ENCODE measurements at places on chromosomes 2 and 18. TPM values are rescaled to one million over a fixed set of nuclear protein-coding genes. Genes with fewer than 3 reads are reported as not detected.

DNA sequence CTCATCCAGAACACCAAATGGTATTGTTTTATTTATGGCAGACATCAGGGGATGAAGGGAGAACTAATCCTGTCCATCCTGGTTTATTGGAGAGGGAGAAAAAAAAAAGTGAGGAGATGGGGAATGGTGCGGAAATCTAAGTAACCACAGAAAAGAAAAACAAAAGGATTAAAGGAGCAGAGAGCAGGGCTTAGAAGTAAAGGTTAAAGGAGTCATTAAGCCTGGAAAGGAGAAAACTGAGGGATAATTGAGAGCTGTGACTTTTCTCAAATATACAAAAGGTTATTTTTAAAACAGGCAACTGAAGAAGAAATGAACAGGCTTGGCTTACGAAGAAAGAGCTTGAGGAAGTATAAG is 127.2 kb upstream of the PPP1CB start:
- H3K27ac ChIP-seq = peak overlapping the region; percentile 79
- peak overlapping the region; percentile 39 for H3K4me3 ChIP-seq
- H3K27me3 ChIP-seq = no peaks in the 10 kb centered on the region
- DNase-seq = no peak
- peaks cover 81% of the 10 kb centered on the region for H3K4me1 ChIP-seq

DNA sequence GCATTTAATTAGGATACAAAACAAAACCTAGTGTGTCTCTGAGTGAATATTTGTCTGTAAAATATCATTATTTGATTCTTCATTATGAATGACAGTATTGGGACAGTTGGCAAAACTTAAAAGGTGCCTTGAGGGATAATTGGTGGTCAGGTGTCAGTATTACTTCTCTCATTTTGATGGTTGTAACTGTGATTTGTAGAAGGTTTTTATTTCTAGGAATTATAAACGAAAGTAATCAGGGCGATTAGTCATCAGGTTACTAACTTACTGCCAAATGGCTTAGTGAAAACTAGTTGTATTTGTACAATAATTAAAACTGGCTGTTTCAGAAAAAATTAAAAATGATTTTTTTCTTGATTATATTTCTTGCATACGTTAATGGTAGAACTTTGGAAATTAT is 117.6 kb downstream of the BIRC6 start:
- H3K27ac ChIP-seq = no peak overlapping the region
- peaks cover 24% of the 10 kb centered on the region for H3K36me3 ChIP-seq
- H3K27me3 ChIP-seq = no peaks in the 10 kb centered on the region
- no peak for DNase-seq
- no peak overlapping the region for H3K4me3 ChIP-seq

DNA sequence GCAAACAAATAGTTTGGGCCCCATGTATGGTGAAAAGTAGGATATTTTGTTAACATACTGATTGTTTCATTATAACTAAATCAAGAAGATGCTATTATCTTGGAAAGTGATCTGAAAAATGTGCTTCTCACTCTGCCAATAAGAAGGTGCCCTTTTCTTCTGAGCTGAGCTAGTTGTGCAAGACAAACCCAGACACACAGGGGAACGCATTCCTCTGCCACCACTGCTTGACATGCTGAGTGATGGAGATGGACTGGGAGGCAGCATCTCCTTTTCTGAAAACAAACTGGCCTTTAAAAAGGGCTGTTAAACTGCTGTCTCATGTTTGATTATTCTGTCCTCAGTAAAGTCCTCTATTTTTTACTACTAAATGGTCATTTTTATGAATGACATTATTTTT is 1989.9 kb upstream of the CELF4 start:
- no peaks in the 10 kb centered on the region for H3K27me3 ChIP-seq
- DNase-seq = no peak
- H3K27ac ChIP-seq = no peak overlapping the region

DNA sequence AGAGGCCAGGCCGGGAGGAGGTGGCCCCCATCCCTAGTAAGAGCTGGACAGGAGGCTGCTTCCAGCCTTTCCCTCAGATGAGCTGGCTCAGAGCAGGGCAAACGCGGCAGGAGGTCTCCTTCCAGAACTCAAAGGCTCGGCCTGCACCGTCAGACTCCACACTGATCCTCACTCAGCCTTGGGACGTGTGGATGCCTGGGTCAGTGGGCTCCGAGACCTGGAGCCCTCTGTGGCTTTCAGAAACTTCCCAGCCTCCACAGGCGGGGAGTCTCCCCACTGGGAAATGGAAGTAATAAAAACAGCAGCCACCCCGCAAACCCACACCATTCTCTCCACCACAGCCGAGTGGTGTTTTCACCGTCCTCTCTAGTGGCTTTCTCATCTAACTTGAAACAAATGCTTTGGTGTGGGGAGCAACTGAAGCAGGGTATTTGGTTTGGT is 54.3 kb downstream of the INPP5D start:
- peak overlapping the region; percentile 18 for H3K4me3 ChIP-seq
- H3K36me3 ChIP-seq = peaks cover 19% of the 10 kb centered on the region
- peaks cover 45% of the 10 kb centered on the region for H3K4me1 ChIP-seq
- no peaks in the 10 kb centered on the region for H3K27me3 ChIP-seq
- H3K27ac ChIP-seq = peak overlapping the region; percentile 68

GRCh38 chr18:66438711-66439536 is 165.0 kb downstream of the CDH19 start:
- H3K27me3 ChIP-seq = no peaks in the 10 kb centered on the region
- no peaks in the 10 kb centered on the region for H3K4me1 ChIP-seq
- no peak for DNase-seq
- H3K27ac ChIP-seq = no peak overlapping the region
- no peaks in the 10 kb centered on the region for H3K36me3 ChIP-seq

Gene CIB4
- total RNA-seq = not detected

DNA sequence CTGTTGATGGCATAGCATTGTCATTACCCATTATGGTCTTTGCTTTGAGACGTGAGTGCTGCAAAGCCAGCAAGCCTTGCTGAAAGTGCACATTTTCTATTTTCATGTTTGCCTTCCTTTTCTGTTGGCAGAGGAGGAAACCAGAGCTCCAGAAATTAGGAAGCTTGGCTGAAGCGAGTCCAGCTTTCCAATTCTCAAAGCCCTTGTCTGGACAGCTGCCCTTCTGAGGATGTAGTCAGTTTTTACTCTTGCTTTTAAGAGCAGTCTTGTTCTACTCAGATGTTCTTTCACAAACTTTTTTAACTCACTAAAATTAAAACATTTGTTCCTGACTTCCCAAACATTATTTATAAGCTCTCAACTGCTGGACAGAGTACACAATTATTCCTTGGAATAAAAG is 93.8 kb downstream of the ICOS start:
- no peak overlapping the region for H3K4me3 ChIP-seq
- peaks cover 1% of the 10 kb centered on the region for H3K36me3 ChIP-seq
- DNase-seq = no peak
- no peak overlapping the region for H3K27ac ChIP-seq

- no peak for DNase-seq
- no peak overlapping the region for H3K27ac ChIP-seq
- no peak overlapping the region for H3K4me3 ChIP-seq
- H3K4me1 ChIP-seq = peaks cover 41% of the 10 kb centered on the region
These were observed 7.0 kb downstream of the DGKD start for GRCh38 chr2:233361297-233361696.

- peaks cover 5% of the 10 kb centered on the region for H3K4me1 ChIP-seq
- H3K27me3 ChIP-seq = peaks cover 15% of the 10 kb centered on the region
- H3K36me3 ChIP-seq = no peaks in the 10 kb centered on the region
- H3K4me3 ChIP-seq = no peak overlapping the region
- no peak for DNase-seq
- H3K27ac ChIP-seq = no peak overlapping the region
These were observed 165.1 kb downstream of the RPIA start for GRCh38 chr2:88856409-88857135.

Gene TMEM169
- 1.1 TPM for total RNA-seq

DNA sequence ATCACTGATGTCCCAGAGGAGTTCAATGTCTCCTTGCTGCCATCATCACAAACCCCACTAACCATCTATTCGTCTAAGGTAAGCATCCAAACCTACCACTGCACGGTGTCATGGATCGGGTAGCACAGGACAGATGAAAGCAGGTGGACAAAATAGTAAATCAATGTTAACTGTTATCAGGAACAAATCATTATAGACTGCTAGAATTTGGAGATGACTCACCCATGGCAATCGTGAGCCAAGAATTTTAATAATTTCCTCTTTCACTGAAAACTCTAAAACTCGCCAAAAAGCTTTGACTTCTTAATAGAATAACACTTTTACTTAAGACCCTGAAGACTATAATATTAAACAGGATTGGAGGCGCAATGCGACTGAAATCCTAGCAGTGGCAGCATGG is 33.7 kb upstream of the BZW1 start:
- H3K4me3 ChIP-seq = no peak overlapping the region
- H3K27me3 ChIP-seq = peaks cover 16% of the 10 kb centered on the region
- no peak for DNase-seq
- H3K27ac ChIP-seq = no peak overlapping the region
- H3K36me3 ChIP-seq = peaks cover 2% of the 10 kb centered on the region

Gene USP14
- total RNA-seq = 53.0 TPM

- DNase-seq = no peak
- no peak overlapping the region for H3K27ac ChIP-seq
- H3K36me3 ChIP-seq = no peaks in the 10 kb centered on the region
- H3K4me1 ChIP-seq = no peaks in the 10 kb centered on the region
- H3K27me3 ChIP-seq = peaks cover 2% of the 10 kb centered on the region
- H3K4me3 ChIP-seq = no peak overlapping the region
These were observed 215.6 kb upstream of the NABP1 start for GRCh38 chr2:191462370-191462769.

Gene FAP
- total RNA-seq = not detected

DNA sequence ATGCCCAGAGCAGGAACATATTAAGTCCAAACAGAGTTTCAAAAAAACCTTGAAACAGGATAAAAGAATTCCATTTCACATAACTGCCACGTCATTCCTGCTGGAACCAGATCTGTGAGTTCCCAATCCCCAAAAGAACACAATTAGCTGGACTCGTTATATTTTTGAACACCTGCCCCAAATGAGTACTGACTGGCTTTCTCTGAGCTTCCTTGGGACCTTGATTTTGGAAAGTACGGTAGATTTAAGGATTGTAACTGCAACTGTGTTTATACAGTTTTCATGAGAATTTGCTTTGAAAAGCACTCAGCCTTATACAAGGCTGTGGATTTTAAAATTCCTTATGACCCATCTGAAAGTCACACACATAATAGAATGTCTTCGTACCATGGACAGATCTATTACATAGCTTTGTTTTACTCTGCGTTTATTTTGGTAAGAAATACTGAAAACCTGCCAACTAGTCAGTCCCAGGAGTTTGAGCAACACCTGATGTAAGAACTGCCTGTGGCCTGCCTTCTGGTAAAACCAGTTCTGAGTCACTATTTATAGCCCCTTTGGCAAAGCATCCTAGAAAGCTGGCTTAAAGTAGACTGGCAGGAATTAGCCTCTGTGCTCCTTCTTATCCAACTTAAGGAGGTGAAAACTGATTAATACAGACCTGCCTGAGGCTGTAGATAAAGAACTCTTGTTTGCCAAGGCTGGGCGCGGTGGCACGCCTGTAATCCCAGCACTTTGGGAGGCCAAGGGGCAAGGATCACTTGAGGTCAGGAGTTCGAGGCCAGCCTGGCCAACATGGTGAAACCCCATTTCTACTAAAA is 48.1 kb downstream of the MERTK start:
- H3K27ac ChIP-seq = no peak overlapping the region
- H3K27me3 ChIP-seq = no peaks in the 10 kb centered on the region
- DNase-seq = no peak
- H3K36me3 ChIP-seq = no peaks in the 10 kb centered on the region

DNA sequence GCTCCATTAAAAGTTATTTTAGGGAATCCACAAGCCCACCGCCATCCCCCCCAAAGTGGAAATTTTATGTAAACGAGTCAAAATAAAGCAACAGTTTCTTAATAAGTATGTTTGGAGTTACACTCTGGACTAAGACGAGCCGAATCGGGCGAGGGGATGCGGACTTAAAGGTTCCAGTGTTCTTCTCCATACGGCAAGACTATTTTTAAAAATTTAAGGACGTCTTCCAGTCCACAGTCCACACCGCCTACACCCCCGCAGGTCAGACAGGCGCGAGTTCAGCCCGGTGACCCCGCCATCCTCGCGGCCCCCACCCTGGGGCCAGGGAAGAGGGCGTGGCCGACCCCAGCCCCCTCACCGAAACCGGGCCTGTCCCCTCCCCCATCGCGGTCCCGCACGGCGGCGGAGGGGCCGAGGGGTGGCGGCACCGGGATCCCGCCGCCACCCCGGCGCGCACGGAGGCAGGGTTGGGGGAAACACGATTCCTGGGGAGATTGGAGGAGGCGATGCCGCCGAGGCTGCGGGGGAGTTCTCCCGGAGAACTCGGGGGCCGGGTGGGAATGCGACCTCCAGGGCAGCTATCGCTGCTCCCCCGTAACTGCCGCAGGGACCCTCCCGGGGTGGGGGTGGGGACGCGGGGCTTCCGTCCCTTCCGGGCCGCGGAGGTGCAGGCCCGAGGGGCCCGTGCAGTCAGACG is 24.5 kb upstream of the SMAD7 start:
- peaks cover 1% of the 10 kb centered on the region for H3K36me3 ChIP-seq
- peak overlapping the region; percentile 72 for H3K4me3 ChIP-seq
- peaks cover 11% of the 10 kb centered on the region for H3K4me1 ChIP-seq
- H3K27me3 ChIP-seq = peaks cover 57% of the 10 kb centered on the region
- no peak overlapping the region for H3K27ac ChIP-seq

GRCh38 chr2:122029945-122030344 is 274.5 kb downstream of the TSN start:
- no peak for DNase-seq
- no peak overlapping the region for H3K27ac ChIP-seq
- peaks cover 4% of the 10 kb centered on the region for H3K27me3 ChIP-seq
- H3K4me3 ChIP-seq = no peak overlapping the region
- H3K36me3 ChIP-seq = no peaks in the 10 kb centered on the region
- peaks cover 7% of the 10 kb centered on the region for H3K4me1 ChIP-seq

GRCh38 chr2:128346291-128347170 is 27.9 kb upstream of the HS6ST1 start:
- H3K27me3 ChIP-seq = peaks cover 12% of the 10 kb centered on the region
- DNase-seq = no peak
- H3K4me1 ChIP-seq = no peaks in the 10 kb centered on the region
- no peak overlapping the region for H3K4me3 ChIP-seq
- H3K36me3 ChIP-seq = no peaks in the 10 kb centered on the region

GRCh38 chr2:153595939-153596338 is 117.4 kb upstream of the RPRM start:
- no peaks in the 10 kb centered on the region for H3K27me3 ChIP-seq
- H3K27ac ChIP-seq = no peak overlapping the region
- H3K4me3 ChIP-seq = no peak overlapping the region
- no peak for DNase-seq
- H3K4me1 ChIP-seq = no peaks in the 10 kb centered on the region

- H3K27me3 ChIP-seq = peaks cover 10% of the 10 kb centered on the region
- no peak overlapping the region for H3K27ac ChIP-seq
- DNase-seq = no peak
- H3K4me3 ChIP-seq = no peak overlapping the region
- no peaks in the 10 kb centered on the region for H3K4me1 ChIP-seq
These were observed 47.8 kb upstream of the MAPRE3 start for GRCh38 chr2:26922405-26923188.

- peaks cover 5% of the 10 kb centered on the region for H3K4me1 ChIP-seq
- H3K4me3 ChIP-seq = no peak overlapping the region
- no peak overlapping the region for H3K27ac ChIP-seq
- peak; percentile 21 for DNase-seq
- no peaks in the 10 kb centered on the region for H3K36me3 ChIP-seq
These were observed 9.0 kb downstream of the SNORC start for GRCh38 chr2:232878855-232879617.
